ENCODE measurements at places on chromosomes 6 and 20.

- DNase-seq, result no peak
Observed at GRCh38 chr6:139881236-139881635, 506.8 kb upstream of the CITED2 start.

DNA sequence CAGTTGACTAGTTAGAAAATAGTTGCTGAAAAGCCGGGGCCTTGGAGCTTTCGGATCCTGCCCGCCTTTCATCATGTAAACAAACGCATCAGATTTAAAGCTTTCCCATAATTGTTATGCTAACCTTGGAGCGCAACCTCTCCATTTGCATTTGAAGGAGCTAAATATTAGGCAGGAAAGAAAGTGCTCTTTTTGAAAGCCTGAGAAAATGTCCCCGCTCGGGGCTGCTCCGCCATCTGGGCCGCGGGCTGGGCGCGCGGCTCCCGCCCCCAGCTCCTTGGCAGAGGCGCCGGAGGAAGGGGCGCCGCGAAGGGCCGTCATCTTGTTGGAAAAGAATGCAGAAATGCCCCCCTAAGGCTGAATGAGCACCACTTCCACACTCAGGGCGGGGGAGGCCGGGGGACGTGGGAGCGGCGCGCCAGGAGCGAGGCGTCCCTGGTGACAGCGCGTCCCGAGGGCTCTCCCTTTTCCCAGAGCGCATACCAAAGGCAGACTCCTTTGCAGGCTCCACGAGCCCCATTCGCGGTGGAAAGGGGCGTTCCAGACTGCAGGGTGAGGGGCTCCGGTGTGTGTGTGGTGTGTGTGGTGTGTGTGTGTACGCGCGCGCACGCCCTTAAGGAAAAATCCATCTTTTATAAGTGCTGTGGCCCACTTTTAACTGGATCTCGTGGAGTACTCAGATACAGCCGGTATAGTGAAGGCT lies 145.6 kb upstream of the ID4 start:
- no peak for DNase-seq

GRCh38 chr20:49631061-49631716 lies 63.3 kb upstream of the PTGIS start:
- DNase-seq, result no peak

DNA sequence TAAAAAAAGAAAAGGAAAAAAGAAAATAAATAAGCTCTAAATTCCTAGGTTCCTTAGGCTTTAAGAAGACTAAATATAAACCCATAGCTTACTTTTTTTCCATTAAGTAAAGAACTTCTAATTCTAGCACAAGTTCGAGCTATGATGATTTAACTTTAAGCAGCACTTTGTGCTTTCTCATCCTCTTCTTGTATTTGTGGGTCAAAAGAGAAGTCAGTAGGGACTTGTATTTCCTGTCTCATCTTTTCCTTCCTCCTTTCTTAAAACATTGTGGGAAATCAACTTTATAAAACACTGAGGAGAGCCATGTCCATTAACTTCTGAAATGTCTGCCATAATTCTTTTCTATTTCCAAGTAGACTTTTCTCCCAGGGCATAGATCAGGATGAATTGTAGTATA lies 637.7 kb upstream of the CITED2 start:
- no peak for DNase-seq

- no peak for DNase-seq
Observed at GRCh38 chr20:59385480-59385879, 85.1 kb downstream of the EDN3 start.

DNA sequence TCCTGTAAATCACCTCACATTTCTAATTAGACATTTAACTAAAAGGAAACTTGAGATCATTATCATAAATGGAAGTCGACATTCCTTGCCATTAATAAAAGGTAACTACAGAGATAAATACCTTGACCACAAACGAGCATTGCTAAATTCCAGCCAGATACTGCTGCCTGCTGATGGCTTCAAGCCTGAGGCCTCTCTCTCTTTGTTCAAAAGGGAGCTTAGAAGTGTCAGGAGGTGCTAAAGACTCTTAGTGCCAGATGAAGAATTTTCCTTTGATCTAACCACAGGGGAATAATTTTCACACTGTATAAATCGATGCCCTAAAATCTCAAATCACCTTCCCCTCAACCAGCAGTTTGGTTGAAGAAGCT lies 248.2 kb upstream of the PMEPA1 start:
- no peak for DNase-seq

DNA sequence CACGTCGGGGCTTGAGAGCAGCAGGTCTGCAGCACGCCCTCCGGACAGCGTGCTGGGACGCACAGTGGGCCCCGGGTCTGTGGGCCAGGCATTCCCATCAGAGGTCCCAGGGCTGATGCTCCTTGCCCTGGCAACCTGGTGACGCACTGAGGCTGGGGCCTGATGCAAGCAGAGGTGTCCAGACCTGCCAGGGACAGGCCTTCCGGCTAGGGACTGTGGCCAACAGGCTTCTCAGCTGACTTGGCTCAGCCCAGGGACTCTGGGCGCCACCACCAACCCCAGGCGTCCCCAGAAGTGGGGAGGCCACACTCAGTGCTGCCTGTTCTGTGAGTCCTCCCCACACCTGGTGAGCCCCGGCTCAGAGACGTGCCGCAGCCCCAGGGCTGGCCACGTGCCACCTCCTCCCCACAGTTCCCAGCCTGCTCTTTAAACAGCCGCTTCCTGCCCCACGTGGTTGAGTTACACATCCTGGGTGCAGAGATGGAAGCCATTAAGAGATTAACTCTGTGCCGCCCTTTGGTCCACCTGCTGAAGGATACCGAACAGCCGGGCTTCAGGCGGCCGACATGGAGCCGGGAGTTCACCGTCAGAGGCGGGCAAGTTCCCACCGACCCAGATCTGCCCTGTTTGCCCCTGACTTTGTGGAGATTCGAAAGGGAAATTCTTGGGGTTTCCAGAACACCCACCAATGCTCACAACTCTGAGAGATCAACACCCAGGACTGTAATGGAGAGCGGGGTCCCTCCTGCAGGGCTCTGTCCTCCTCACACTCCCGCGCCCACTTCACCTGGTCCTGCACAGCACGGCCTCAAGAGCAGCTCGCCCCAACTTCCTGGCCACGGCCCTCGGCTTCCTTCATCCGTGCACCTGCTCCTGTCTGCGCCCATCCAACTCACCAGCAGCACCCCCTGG lies 37.6 kb upstream of the ZBP1 start:
- DNase-seq, result peak; percentile 37

All from stimulated activated CD4-positive, alpha-beta T cell treated with anti-CD3 and anti-CD28 coated beads, Interleukin-4, amount 100 ng/mL, for 1 hour (primary cell).